ENCODE measurements at places on chromosomes 2 and 18.

DNA sequence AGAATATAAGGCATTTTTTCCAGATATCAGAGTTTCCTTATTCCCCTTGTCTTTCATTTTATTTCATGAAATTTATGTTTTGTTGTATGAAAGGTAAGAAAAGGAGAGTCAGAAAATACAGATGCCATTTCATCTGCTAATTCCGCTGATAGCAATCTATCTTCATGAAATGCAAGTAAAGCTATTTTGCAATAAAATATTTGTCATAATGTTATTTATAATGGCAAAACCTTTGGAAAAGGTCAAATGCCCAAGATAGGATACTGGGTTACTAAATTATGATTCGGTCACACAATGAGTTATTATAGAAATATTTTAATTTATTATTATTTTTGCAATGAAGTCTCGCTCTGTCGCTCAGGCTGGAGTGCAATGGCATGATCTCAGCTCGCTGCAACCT, 124.2 kb downstream of the SPP2 start:
- DNase-seq: no peak

DNA sequence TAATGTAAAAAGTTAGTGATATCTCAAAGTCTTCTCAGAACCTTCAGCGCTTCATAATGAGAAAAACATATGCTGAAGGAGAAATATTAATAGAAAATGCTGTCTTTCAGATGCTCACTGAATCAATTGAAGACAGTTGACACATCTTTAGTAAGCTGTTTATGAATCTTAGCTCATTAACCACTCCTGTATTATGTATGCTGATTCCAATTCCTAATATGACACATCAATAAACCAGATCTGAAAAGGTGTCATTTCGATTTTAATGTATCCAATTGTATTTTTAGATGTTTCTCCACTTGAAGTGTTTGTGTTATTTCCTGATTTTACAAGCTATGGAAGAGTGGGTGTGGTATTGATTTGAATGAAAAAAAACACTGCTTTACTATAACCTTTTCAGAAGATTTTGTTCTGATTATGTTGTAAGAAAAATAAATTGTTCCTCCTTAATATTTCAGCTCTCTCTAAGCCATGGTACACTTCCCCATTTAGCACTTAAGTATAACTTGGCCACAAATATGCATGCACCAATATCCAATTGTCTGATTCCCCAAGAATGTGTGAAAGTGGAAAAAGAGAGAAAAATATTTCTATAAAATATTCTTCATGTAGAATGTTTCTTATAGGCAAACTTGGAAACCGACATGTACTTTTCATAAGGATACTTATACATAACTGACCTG, 569.8 kb downstream of the ARHGAP15 start:
- no peak for DNase-seq

GRCh38 chr2:230762317-230762896, 49.8 kb downstream of the CAB39 start:
- DNase-seq: peak; percentile 34

DNA sequence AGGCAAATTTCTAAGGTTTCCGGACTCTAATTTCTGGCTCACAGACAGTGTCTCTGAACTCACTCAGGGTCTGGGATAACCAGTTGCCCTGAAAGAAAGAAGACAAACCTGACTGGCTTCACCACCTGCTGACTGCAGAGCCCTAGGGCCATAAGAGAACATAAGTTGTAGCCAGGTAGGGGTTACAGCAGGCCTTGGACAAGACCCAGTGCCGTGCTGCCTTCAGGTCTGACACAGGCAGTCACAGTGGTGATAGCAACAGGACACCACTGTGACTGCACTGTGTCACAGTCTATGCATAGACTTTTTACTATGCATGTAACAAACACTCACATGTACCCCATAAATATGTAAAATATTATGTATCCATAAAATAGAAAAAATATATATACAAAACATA, 508.5 kb downstream of the PID1 start:
- DNase-seq: no peak

DNA sequence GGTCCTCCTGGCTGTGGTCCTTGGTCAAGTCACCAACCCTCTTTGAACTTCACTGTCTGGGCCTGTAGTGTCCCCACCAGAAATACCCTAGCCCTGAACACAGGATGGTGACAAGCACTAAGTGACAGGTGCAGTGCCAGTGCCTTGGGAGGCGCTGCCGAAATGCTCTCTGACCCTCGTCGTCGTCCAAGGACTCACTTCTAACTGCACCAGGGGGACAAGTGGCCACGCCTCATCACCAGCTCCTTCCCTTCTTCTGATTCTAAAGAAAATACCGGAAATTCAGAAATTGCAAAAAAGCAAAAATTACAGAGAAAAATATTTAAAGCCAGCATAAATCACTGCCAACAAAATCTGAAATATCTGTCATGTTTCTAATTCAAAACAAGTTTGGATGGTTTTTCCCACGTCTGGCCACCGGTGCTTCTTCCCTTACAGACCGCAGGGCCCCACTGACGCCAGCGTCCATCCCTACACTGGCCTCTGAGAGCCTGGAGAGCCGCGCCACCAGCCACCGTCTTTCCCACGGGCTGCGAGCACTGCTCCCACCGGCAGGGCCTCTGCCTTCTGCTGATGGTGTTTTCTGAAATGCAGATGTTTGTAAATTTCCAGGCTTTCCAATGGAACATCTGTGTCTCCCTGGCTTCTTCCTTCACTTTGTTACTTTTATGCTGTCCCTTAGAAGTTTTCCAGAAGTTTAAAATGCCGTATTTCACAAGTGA, 37.4 kb upstream of the GPC1 start:
- no peak for DNase-seq

DNA sequence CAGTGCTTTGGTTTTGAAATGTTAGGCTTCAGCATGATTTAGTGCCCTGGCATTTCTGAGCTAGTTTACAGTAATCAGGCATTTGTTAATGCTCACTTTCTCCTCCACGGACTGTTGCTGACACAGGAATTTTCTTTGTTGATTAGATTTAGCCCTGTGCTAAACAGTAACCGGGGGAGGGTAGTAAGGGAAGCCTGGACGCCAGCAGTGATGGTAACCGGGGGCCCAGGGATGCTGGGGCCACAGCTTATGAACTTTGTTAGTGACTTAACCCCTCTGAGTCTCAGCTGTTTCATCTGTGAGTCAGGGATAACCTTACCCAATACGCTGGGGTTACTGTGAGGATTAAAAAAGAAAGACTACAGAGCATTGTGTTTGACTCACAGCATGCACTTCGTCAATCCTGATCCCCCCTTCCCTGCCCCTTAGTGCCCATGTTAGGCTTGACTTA, 33.5 kb downstream of the KLHL29 start:
- DNase-seq: peak; percentile 80

Measured in adipocyte (in vitro differentiated cells).